NCI-H1092 (cell line): ENCODE measurements at places on chromosomes 2 and 18.

- no peak for DNase-seq
Observed at GRCh38 chr2:46510598-46511177, 31.3 kb downstream of the TMEM247 start.

GRCh38 chr2:148893906-148894305, 18.9 kb downstream of the KIF5C start:
- DNase-seq = no peak

DNA sequence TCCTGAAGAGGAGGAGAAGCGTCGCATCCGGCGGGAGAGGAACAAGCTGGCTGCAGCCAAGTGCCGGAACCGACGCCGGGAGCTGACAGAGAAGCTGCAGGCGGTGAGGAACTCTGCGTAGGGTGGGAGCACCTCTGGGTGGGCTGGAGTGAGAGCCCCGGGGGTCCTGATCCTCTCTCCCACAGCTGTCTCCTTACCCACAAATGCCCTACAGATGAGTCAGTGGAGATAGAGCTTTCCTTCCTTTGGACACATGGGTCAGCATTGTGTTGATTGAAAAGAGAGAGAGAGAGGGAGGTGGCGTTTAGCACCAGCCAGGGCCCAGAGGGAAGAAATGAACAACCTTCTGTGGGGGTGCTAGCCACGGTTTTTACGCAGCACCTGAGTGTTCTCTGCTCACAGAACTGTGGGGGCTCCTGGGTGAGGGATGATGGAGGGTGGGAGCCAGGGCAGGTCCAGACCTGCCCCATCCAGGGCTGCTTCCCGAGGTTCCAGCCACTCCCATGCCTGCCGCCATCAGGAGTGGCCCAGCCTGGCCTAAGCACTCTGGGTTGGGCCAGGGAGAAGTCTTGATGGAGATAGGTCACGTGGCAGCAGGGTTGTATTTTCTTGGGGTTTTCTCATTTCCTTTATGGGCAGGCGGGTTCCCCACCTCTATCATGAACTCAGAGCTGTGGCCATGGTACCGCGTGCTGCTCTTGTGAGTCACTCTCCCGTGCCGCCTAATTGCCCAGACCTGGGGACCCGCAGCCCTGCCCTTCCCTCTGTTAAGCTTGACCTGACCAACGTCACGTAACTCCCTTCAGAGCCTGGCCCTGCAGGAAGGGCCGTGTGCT, 16.3 kb downstream of the FOSL2 start:
- no peak for DNase-seq

GRCh38 chr2:133843091-133843490, 274.8 kb upstream of the NCKAP5 start:
- no peak for DNase-seq

- DNase-seq = no peak
Observed at GRCh38 chr2:20604951-20605381, 45.9 kb downstream of the HS1BP3 start.

- DNase-seq = no peak
Observed at GRCh38 chr18:55869556-55870501, 281.8 kb upstream of the TCF4 start.

GRCh38 chr2:121084130-121084680, 200.8 kb downstream of the TFCP2L1 start:
- DNase-seq = no peak

GRCh38 chr2:20757405-20758090, 65.4 kb downstream of the LDAH start:
- DNase-seq = no peak
